ENCODE measurements at places on chromosomes 12 and 14.
A peak's percentile ranks its signal among the peaks of the same experiment; 100 is the strongest.

GRCh38 chr14:90981636-90982035 lies 78.8 kb downstream of the RPS6KA5 start:
- DNase-seq = no peak

- no peak for DNase-seq
Observed at GRCh38 chr14:62662811-62663455, 382.3 kb downstream of the KCNH5 start.

DNA sequence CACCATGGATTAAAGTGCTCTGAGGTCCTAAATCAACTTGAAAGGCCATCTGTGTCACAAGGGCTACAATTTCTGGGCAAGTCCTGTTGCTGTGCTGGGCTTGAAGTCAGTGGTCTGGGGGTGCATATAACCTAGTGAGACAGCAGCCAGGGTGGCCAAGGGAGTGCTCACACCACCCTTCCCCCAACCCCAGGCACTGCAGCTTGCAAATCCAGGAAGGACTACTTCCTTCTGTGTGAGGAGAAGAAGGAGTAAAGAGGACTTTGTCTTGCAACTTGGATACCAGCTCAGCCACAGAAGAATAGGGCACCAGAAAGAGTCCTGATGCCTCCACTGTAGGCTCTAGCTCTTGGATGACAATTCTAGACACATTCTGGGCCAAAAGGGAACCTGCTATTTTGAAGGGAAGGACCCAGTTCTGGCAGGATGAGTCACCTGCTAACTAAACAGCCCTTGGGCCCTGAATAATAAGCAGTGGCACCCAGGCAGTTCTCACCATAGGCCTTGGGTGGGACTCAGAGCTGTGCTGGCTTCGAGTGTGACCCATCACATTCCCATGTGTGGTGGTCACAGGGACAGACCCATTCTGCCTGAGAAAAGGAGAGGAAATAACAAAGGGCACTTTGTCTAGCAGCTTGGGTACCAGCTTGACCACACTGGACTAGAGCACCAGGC lies 32.6 kb upstream of the DHRS7 start:
- no peak for DNase-seq

DNA sequence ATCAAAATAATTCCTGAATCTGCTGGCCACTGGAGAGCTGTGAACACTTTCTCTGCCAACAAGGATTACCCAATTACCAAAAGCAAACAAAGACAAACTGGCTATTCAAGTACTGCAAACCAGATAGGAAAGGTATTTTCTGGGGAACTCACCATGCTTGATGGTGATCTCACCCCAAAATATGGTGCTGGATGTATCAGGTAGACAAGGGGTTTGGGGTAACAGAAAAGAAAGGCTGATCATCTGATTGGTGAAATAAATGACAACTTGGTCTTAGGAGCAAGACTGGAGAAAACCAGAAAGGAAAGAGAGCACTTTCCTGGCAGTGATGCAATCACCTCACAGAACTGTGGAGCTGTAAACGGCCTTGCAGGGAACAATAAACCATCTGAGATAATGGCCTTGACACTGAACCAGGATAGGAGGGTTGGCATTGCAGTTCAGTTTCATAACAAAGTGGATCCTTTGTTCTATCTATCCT lies 31.0 kb upstream of the NPFF start:
- DNase-seq = no peak

DNA sequence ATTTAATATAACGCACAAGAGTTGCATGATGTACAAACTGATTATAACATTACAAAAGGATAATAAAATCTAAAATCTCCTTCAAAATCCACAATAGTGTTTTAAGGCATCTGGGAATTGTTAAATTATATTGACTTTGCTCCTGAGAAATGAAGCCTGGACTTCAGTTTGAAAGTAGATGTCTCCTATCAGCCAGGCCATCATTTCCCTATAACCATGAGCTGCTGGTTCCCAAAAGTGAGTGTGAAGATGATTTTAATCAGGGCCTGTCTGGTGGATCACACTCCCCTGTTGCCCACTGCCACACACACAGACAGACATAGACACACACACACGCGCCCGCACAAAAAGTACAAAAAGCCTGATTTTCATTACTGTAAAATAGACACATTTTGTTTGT lies 480.7 kb downstream of the RPS29 start:
- no peak for DNase-seq

GRCh38 chr12:21337959-21338744 lies 3.4 kb upstream of the SLCO1A2 start:
- DNase-seq = no peak

- DNase-seq = no peak
Observed at GRCh38 chr14:74875204-74875603, 741 bp downstream of the PROX2 start.

GRCh38 chr14:101666264-101666663 lies 95.2 kb upstream of the PPP2R5C start:
- DNase-seq = no peak

DNA sequence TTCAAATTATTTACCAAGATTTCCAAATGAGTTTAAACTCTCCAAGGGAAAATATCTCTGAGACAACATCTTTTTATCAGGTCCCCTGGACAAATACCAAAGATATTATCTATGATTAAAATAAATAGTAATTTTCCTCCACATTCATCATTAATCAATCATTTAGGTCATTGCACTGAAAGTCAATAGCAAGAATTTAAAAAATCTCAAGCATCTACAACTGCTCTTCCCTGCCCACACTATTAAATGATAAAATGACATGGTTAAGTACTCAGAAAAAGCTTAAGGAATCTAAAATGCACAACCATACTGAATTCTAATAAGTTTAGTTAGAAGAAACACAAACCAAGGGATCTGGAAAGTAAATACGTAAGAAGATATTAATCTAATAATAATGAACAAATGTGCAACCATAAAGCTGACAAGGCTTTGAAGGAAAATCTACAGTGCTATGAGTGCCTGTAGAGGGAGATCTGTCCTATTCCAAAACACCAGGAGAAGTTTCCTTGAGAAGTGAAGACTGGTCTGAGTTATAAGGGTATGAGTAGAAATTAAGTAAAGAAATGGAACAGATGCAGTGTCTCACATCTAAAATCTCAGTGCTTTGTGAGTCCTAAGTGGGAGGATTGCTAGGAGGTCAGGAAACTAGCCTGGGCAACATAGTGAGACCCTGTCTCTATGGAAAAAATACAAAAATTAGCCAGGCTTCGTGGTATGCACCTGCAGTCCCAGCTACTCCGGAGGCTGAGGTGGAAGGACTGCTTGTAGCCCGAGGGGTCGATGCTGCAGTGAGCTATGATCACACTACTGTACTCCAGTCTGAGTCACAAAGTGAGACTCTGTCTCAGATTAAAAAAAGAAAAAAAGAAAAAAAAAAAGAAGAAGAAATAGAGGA lies 19.2 kb downstream of the INTS13 start:
- no peak for DNase-seq

- DNase-seq = no peak
Observed at GRCh38 chr14:55546212-55546874, 33.7 kb upstream of the KTN1 start.

GRCh38 chr12:2857021-2857431 lies at the start of gene TEX52:
Gene TEX52, minus strand, starts transcription at chr12:2857039. Its CDS starts 13 bp downstream, at chr12:2857026.
- DNase-seq = no peak

- DNase-seq = no peak
Observed at GRCh38 chr12:7161327-7161726, 28.2 kb upstream of the PEX5 start.

GRCh38 chr14:104139460-104140212 lies 1.2 kb downstream of the KIF26A start:
- DNase-seq = no peak

DNA sequence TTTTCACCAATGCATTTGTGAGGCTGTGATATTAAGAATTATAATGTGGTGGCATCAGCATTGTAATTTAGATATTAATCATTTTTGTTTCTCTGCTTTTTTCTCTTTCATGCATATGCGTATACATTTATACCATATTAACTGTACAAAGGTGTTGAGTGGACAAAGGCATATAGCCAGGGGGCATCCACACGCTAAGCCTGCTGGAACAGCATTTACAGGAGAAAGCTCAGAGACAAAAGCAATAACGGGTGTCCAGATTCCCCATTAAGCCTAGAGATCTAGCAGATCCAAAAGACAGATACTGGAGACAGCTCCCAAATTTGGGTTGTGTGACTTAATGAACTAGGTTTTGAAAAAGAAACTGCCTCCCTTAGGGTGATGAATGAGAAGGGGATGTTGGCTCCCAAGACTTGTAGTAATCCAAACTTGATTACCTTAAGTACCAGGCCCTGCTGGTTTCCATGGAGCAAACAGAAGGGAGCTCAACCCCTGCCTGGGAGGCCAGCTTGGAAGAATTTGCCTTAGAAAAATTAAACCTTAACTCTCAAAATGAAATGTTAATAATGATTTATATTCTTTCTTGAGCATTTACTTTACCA lies 181.9 kb downstream of the SLC6A15 start:
- DNase-seq = no peak

GRCh38 chr14:50082784-50083466 lies 33.4 kb downstream of the VCPKMT start:
- peak; percentile 73 for DNase-seq

GRCh38 chr14:85437148-85437547 lies 92.8 kb upstream of the FLRT2 start:
- DNase-seq = no peak

DNA sequence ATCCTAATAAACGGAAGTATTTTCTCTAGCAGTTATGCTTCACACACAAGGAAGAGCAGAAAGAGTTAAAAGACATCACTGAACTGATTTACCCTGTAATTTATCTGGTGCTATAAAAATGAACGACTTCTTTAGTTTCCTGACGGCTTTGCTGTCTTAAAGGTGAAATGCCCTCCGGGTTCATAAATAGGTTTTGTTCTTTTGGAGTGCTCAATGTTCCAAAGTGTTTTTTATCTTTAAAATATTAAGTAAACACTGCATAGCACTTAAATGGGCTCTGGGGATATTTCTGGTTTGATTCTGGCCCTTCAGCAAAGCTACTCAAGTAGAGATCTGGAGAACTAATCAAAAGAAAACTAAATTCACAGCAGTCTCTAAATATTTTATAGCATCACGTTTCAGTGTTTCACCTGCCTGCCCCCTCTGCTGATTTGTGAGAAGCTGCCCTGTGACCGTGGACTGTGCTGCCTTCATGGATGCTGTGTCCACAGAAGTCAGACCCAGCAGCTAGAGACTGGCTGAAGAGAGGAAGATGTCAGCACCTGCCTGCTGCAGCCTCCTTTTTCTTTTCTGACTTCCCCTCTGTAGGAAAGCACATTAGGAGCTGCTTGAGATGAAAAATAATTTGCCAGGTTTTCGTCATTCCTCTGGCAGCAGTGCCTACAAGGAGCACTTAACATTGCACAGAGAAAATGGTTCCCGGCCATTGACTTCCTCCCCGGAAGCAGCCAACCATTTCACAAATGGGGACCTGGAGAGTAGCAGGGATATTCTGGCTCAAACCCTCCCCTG lies 205.1 kb upstream of the FSCB start:
- DNase-seq = no peak

GRCh38 chr12:111129149-111129767 lies 208.9 kb upstream of the MYL2 start:
- no peak for DNase-seq

GRCh38 chr12:98869886-98870503 lies 224.9 kb downstream of the APAF1 start:
- DNase-seq = no peak

DNA sequence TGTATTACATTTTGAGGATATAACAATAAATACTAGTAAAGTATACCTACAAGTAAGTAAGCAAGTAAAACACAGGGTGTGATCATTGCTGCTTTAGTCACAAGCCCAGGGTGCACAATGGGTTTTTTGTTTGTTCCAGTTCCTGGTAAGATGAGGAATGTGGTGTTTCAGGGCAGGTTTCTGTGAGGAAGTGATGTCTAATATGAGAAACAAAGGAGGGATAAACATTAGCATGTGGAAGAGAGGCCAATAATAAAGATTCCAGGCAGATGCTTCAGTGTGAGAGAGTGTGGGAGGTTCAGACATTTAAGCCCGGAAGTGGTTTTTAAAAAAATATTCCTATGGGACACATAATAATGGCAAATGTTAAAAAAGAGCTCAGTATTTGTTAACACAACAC lies 808.1 kb upstream of the USP15 start:
- DNase-seq = no peak

- no peak for DNase-seq
Observed at GRCh38 chr12:108547686-108548085, 13.3 kb downstream of the SART3 start.

Data from stimulated activated CD8-positive, alpha-beta memory T cell treated with anti-CD3 and anti-CD28 coated beads, Interleukin-2, amount 100 ng/mL, for 48 hours (primary cell).